ENCODE measurements at places on chromosomes 1 and 21. TPM values are rescaled to one million over a fixed set of nuclear protein-coding genes. Genes with fewer than 3 reads are reported as not detected.

The S100A3 gene
- polyA plus RNA-seq: not detected

The NPL gene
- polyA plus RNA-seq: 5.7 TPM

The CDA gene
- not detected for polyA plus RNA-seq

DNA sequence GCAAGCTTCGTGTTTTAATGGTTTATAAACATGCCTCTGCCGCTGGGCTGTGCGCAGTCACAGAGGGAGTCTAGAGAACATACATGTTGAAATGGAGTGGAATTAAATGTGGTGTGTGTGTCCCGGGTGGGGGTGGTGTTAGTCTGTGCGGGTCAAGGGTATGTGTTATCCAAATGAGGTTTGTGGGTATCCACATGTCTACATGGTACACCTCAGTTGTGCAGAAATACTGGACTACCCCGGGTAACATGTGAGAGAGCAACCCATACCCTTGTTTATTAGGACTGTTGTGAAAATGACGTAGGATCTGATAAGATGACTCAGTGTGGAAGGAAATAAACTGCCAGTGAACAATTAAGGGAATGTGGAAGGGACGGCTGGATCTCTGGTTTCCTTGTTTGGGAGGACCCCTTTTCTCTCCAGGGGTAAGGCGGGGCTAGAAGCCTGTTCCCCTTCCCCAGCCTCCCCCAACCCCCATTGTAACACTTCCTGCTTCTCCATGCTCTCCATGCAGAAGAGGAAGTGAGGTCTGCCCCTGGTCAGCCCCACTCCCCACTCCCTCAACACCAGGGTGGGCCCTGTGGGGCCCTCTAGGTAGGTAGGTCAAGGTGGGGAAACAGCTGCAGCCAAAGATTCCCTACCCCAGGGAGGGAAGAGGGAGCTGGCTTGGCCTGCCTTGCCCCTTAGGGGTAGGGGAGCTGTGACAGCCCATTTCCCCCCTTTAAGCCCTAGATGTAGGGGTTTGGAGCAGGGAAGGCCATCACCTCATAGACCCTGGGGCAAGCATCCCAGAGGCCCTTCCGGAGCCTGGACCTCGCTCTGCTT is 690 bp downstream of the EPS8L3 start:
- DNase-seq: no peak

- no peak for DNase-seq
Measured at GRCh38 chr1:8494681-8495080, 176.8 kb downstream of the SLC45A1 start.

DNA sequence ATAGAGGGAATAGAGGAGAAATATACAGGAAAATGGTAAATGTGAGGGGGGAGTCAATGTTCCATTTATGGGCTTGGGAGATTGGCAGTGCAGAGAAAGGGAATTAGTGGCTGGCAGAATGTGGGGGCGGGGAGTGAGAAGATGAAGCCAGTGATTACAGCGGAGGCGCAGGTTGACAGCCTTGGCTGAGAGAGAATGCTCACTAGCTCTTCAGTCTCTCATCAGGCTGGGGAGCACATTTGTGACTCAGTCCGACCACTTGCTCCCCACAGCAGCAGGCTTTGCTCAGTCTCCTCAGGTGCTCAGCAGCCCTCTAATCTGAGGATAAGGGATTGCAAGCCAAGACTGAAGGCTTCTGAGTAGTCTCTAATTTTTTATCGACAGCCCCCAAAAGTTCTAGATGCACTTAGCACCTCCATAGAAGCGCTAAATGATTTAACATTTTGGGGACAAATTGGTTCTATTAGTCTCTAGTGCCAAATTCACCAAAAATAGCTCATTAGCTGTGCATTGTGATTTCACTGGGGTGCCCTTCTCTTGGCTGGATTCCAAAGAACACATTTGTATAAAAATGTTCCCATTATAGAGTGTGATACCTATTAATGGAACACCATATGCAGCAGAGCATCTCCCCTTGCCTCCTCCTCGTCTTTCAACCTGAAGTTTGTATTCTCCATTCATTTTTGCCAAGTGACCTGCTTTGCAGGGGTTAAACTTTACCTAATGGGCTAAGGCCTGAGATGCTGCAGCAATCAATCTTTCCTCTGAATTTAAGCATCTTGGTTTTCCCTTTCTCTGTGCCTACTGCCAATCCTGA is 191.8 kb downstream of the ZNF326 start:
- DNase-seq: no peak

The OPRD1 gene
- polyA plus RNA-seq: not detected

- no peak for DNase-seq
Measured at GRCh38 chr1:201781437-201781836, 47.5 kb upstream of the IPO9 start.

The ZCCHC17 gene
- 43.6 TPM for polyA plus RNA-seq

GRCh38 chr1:170498876-170499275 is 33.1 kb upstream of the GORAB start:
- DNase-seq: no peak

The PSRC1 gene
- polyA plus RNA-seq: 0.18 TPM

GRCh38 chr1:212315184-212315583 is 30.0 kb downstream of the PPP2R5A start:
- no peak for DNase-seq

- no peak for DNase-seq
Measured at GRCh38 chr1:20271498-20272400, 18.9 kb upstream of the VWA5B1 start.

DNA sequence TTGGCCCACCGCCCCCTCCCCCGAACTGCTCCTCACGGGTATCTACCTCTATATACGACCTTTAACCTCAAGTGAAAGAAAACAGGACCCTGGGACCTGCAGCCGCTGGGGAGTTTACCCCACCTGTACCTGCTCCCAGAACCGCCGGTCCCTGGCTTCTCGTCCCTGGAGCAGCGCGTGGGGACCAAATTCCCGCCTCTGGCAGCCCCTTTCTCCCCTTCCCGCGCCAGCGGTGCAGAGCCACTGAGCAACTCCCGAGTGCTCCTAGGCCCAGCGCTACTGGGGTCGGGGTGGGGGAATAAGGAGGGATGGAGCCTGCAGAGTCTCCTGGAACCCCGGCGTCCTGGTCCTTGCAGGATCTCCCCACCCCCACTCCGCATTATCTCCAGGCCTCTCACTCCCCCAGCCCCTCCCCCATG is 1.6 kb downstream of the SYT6 start:
- DNase-seq: no peak

DNA sequence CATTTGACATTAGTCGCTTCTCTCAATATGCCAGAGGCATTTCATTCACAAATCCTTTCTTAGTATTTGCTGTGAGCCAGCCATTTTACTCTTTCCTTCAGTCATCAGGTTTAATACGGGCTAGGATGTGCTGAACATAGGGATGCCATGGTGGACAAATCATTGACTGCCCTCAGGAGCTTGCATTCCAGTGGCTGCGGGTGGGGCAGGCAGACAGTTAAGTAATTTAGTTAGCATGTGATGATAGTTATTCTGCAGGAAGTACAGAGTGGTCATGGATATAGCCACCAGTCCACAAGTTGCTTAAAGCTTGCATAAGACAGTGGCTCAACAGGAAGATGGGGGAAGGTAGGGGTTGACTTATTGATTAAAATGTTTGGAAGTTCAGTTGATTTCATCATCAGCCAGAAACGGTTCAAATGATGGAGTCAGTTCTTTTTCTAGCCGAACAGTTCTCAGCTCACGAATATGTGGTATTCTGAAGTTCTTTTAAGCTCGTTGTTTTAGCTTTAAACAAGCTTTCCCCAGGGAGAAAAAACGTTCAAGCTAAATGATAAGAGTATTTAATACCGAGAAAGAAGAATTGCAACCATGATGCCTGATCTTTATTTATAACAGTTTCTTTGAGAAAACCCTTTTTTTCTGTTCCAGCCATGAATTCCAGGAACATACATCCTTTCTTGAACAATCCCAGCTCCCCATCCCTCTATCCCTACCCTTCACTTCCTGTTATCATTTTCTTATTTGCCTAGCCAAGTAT is 1.4 kb downstream of the SLC22A15 start:
- DNase-seq: no peak

DNA sequence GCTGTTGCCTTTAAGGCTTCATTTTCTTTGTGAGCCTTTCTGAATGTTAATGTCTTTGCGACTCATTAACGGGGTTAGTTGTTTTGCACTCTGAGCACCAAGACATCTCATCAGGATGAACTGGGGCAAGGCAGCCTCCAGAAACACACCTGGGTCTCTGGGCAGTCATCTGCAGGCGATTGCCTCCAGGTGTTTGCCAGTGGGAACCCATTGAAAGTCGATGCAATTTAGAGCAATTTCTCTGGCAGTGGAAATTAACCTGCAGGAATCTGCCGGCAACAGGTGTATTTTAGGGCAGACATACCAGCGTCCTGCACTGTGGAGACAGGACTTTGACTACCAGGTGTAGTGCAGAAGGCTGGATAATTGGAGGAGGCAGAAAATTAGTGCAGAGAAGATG is 661.0 kb upstream of the PTBP2 start:
- DNase-seq: no peak

The ADORA3 gene
- not detected for polyA plus RNA-seq

The PPIAL4G gene
- not detected for polyA plus RNA-seq
